ENCODE measurements at places on chromosomes 11 and 22.
A peak's percentile ranks its signal among the peaks of the same experiment; 100 is the strongest.

- no peak for DNase-seq
These were observed 52.4 kb downstream of the MIAT start for GRCh38 chr22:26709617-26710390.

GRCh38 chr11:76955459-76956114, 78.6 kb upstream of the B3GNT6 start:
- no peak for DNase-seq

DNA sequence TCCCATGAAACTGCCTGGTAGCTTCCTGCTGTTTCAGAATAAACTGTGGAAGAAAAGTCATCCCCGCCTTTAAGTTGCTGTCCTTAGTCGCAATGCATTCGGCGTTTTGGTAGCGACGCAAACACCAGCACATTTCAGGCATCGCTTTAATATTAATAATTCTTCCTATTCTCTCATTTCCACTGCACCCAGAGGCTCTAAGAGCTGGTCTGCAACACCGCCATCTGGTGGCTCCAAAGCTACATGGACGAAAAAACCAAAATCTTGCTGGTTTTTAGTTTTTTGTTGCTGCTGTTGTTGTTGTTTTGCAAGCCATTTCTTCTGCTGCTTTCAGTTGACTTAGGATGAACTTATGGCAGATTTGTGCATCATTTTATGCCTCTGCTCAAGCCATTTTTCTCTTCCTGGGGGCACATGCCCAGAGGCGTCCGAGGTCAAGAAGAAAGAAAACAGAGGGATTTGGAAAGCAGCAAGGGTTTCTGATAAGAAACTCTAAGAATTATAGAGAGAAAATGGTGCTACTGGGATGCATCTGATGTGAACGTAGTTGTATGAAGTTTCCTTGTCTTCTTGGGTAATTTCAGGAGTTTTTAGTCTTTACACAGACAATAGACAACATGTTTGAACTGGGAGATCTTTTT, 345.4 kb upstream of the KIRREL3 start:
- no peak for DNase-seq

DNA sequence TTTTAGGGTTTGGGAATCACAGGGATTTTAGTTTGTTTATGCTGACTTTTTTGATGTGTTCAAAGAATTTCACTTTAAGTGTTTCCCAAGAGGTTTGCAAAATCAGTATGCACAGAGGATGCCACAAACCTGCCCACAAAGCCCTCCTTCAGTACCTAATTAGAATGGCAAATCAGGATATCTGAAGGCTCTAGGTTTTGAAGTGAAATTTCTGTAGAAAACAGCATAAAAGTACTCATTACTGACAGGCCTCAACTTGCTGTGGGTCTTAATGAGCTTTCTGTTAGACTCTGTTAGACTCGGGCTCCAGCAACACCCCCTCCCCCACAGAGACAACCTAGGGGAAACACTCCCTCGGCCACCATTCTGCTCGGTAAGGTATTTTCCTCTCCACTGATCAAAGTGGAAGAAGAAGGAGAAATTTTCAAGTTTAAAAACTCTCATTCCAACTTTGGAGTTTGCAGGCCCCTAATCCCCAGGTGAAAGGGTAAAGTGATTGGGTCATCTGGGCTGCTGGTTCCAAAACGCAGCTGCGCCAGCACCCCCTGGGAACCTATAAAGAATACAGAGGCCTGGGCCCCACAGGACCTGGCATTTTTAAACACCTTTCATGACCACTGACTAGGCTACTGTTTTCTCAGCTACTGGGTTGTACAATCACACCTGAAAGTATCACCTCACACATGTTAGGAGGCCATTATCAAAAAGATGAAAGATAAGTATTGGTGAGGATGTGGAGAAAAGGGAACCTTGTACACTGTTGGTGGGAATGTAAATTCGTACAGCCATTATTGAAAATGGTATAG, 67.5 kb downstream of the PLEKHA7 start:
- no peak for DNase-seq

DNA sequence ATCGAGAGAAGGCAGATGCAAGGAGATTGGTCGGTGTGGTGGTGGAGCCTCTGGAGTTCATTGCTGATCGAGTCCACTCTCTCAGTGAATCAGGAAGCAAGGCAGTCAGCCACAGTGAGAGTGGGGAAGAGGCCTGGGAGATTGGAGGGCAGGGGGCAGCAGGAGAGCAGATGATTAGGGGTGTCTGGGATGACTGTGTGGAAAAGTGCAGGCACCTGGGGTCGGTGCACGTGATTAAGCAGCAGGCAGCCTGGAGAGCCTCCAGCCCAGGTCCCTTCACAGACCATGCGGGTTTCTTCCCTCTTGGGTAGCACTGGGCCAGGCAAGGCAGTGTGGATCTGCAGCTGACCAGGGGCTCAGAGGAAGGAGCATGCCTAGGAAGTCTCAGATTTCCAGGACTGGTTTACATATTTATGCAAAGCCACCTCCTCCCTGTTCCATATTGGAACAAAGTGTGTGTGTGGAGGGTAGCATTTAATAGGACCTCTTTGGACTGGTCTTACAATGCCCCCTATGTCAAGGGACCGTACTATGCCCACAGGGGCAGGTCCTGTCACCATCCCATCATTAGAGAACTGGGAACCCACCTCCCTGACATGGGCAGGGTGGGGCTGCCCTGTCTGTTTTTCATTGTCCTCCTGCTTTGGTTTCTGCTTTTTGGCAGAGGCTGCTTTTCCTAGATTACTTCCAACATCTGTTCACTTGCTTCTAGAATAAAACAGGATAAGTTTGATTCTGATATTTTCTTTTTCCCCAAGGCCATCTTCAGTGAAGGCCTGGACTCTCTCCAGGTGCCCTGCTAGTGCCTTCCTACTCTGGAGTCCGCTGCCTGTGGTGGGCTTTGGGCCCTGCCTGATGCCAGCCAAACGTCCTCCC, 14.0 kb upstream of the GDPD5 start:
- no peak for DNase-seq

GRCh38 chr11:69437001-69437875, 44.2 kb upstream of the LINC01488 start:
- no peak for DNase-seq

DNA sequence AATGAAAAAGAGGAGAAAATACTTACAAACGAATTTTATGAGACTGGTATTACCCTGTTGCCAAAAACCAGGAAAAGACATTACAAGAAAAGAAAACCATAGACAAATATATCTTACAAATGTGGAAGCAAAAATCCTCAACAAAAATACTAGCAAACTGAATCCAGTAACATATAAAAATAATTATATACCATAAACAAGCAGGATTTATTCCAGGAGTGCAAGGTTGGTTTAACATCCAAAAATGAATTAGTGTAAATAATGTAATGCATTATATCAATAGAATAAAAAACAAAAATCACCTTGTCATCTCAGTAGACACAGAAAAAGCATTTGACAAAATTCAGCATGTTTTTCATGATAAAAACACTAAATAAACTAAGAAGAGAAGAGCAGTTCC, 7.3 kb downstream of the NF2 start:
- no peak for DNase-seq

- DNase-seq, result no peak
These were observed 18.1 kb upstream of the SCGB1A1 start for GRCh38 chr11:62400760-62401159.

DNA sequence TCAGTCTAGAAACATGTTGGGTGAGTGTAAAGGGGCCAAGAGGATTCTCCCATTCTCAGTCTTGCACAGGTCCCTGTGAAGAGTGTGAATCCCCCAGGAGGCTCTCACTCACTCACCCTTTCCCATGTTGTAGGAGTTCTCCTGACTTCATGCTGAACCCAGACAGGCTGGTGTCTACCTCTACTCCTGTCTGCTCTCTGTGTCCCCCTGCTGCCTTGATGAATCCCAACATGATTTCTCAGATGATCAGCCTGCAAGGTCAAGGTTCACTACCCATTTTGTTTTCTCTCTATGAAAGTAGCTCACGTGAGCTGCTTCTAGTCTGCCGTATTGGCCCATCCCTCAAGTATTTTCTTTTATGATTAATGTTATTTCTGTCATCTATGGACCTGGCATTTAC, 500.6 kb downstream of the ETS1 start:
- no peak for DNase-seq

DNA sequence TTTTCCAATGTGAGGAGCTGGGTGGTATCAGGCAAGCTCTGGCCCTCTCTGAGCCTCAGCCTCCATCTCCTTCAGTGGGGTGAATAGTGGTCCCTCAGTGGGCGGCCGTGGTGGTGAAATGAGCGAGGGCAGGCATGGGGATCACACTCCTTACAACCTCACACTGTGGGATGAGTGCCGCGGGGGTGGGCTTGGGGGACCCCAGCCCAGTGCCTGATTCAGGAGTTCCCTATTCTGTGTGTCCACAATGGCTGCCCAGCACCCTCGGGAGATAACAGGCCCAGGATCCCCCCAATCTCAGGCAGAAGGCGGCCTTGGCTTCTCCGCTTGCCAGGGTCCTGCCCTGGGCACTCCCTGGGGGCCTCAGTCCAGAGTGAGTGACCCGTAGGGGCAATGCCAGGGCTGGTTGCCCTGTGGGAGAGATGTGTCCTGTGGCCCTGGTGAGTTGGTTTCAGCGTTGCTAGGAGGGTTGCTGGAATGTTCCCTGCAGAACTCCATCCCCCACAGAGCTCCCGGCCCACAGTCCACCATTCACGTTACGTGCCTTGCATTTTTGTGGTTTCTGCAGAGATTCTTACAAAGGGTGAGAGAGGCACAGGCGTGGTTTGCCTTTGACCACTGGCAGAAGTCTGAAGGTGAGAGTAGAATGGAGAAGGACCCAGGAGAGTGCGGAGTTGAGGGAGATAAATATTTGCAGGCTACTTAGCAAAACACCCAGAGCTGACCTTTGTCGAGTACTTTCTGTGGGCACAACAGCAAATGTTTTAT, 2.9 kb downstream of the ALDH3B1 start:
- DNase-seq, result no peak

DNA sequence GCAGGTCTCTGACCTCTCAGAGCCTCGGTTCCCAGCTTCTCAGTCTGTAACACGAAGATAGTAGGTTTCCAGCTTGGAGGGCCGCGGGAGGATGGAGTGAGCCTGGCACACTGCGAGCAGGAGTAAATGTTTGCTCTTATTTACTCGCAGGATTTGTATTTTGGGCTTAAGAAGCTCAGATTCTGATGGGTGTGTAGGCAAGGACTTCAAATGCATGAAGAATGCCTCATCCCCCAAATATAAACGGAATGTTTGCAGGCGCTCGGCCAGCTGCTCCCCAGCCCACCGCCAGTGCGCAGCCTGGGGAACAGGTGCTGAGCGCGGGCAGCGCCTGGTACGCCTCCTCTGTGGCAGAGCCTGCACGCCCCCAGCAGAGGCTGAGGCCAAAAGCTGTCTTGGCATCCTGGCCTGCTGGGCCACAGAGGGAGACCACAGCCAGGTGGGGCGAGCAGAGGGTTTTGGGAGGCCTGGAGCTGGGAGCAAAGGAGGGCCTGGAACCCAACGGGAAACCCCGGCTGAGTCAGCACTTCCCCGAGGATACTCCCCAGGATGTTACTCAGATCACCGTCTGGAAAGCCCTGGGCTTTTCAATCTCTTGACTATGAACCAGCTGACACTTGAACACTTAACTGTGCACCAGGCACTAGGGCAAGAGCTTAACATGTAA, 9.4 kb downstream of the EHD1 start:
- no peak for DNase-seq

GRCh38 chr11:36713715-36714114, 115.7 kb upstream of the RAG2 start:
- DNase-seq, result no peak

GRCh38 chr11:58575377-58576020, at the start of gene LPXN:
TSS of gene LPXN (minus strand) at chr11:58575856. CDS start at chr11:58575772, 84 bp downstream.
- peak; percentile 41 for DNase-seq

GRCh38 chr11:47233989-47234668, 14.5 kb downstream of the ACP2 start:
- DNase-seq, result no peak

GRCh38 chr11:86274503-86274902, 27.5 kb upstream of the HIKESHI start:
- peak; percentile 18 for DNase-seq
